T-helper 17 cell (primary cell): ENCODE measurements at places on chromosomes 12 and 14.

DNA sequence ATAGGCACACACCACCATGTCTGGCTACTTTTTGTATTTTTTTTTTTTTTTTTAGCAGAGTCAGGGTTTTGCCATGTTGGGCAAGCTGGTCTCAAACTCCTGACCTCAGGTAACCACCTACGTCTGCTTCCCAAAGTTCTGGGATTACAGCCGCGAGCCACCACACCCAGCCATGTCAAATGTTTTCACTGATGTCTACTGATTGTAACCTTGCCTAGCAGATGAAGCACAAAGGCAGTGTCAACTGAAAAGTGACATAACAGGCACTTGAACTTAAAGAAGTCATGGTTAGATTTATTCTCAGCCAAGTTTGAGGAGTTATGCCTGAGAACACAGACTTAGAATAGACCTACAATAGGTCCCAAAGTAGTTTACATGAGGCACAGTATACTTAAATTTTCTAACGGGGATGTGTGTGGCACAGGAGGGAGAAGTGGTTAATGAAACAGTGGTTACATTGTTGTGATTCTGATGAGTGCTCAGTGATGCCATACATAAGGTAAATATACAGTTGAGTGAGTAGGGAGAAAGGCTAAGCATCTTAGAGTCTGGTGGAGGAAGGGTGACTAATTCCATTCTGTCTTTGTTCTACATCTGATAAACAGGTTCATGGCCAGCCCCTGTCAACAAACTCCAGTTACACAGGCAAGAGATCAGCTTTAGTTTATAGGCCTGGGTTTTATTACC lies 12.6 kb upstream of the RNASE4 start:
- DNase-seq: no peak

GRCh38 chr14:53955671-53956426 lies 776 bp downstream of the BMP4 start:
- no peak for DNase-seq

DNA sequence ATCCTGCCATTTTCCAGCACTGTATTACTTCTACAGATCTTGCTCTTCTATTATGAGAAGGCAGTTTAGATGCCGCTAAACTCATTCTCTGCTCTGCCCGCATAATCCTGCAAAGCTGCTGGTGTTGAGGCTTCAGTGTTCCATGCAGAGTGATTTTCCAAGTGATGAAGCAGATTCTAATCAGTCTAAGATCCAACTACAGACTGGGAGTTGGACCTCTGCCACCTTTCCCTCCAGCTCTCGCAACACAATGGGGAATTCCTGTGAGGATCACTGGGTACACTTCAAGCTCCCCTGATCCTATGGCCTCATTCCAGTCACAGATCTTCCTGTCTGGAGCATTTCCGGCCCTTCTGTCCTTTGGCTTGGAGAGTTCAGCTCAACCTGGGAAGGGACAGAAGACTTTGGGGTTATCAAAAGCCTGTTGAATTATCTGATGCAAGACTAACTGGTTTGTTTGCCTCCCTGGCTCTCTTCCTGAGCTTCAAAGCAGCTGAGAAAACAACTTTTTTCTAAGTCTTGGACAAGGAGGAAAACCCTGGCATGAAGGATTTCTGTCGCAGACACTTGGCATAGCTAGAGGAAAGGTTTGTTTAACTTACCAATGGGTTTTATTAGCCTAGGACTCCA lies 333.9 kb downstream of the ZFP36L1 start:
- no peak for DNase-seq

DNA sequence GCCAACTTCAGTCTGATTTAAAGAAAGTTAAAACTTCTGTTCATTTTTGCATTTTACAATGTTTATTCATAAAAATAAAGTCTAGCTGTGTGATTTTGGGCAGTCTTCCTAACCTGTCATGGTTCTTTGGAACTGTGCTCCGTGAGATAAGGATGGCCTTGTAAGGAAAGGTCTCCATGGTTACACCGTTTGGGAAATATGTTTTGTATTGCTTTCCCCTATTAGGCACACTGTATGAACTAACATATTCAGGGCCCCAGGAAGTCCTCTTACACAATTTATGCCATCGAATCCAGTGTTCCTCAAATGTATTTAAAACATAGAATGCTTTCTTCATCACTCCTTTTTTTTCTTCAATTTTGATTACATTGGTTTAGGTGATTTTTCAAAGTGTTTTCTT lies 54.5 kb downstream of the APAF1 start:
- no peak for DNase-seq

- DNase-seq: no peak
These were observed 34.6 kb downstream of the SLC6A12 start for GRCh38 chr12:179131-179884.

DNA sequence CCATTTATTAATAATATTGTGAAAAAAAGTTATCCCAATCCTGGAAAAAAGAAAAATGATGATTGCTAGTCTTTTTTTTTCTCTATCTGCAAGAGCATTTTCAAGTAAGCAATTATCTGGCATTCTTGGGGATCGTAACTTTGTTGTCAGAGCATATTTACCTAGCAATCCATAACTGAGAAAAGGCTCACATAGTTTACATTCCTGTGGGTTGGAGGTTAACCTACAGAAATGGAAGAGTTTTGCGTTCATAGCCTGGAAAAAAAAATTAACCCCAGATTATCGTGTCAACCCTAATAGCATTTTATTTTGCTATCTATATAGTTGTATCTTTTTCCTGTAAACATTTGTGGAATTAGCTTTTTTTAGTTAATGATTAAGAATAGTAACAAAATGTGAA lies 292.3 kb downstream of the DAD1 start:
- DNase-seq: no peak

DNA sequence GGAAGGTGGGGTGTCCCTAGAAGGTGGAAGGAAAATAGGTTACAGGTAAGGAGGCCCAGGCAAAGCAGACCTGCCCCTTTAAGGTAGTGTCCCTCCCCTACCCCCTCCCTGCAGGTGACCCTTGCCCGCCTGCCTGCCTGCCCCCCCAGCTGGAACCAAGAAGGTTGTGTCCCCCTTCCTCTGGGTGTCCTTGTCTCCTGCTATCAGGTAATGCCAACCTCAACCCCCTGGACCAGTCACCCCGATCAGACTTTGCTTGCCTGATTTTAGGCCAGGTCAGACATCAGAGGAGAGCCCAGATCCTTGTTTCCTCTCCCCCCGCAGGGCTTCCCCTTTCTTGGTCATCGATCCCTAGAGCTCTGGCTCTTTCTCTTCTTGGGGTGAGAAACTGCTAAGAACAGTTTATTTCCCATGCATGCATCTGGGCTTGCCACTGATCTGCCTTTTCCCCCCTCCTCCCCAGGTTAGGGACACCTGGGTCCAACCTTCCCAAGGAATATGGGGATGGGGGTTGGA lies at the start of gene SLC39A5:
Gene SLC39A5 (plus strand): TSS at position 136 of the 516 bp plus-strand sequence. CDS start 1,224 bp downstream, outside the sequence.
- no peak for DNase-seq

- DNase-seq: no peak
These were observed 40.4 kb downstream of the SETD3 start for GRCh38 chr14:99440278-99440677.

DNA sequence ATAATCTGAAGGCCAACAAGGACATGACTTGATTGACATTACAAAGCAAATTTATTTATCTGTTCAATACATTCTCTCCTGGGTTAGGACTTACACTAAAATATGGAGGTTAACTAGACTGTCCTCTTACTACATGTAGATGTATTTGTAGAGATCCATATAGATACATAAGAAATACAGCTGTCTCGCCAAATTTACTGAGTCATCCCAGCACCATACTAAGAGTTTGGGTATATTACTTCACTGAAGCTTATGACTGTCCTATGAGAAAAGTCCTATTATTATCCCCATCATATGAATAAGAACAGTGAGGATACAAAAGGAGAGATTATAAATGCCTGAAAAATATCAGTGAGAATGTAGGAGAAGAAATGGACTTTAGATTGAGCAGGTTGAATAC lies 44.8 kb upstream of the ACSM4 start:
- DNase-seq: no peak

GRCh38 chr12:34400986-34401658 lies 378.8 kb downstream of the ALG10 start:
- DNase-seq: no peak

- DNase-seq: no peak
These were observed 180.8 kb downstream of the EFCAB11 start for GRCh38 chr14:89773644-89774316.

GRCh38 chr12:119158402-119158801 lies 20.3 kb upstream of the HSPB8 start:
- DNase-seq: no peak

- DNase-seq: no peak
These were observed 6.5 kb downstream of the PDE3A start for GRCh38 chr12:20374795-20375194.

DNA sequence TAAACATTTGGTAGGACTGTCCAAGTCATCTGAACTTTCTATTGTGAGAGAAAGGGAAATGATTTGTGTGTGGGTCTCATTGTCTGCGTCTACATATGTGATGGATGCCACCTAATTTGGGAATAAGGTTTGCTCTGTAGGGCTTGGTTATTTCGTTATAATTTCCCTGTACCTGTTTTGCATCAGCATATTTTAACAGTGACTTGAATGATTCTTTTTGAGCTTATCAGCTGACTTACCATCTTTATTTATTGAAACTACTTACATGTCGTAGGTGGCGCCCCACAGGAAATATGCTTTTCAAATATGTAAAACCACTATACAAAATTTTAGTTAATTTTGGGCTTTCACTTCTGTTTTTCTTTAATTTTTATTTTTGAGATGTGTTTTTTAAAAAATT lies 56.5 kb upstream of the BCAT1 start:
- no peak for DNase-seq

GRCh38 chr14:56811593-56812363 lies 1.5 kb upstream of the OTX2 start:
- DNase-seq: no peak

- no peak for DNase-seq
These were observed 200.9 kb upstream of the DAAM1 start for GRCh38 chr14:58987591-58987990.

GRCh38 chr12:108879615-108880254 lies at the start of gene DAO:
DAO (plus strand) TSS chr12:108880092; CDS start chr12:108885007, 4,915 bp downstream.
- DNase-seq: no peak

- no peak for DNase-seq
These were observed 33.6 kb downstream of the OR10P1 start for GRCh38 chr12:55670276-55670675.

GRCh38 chr14:20539906-20540305 lies 20.9 kb downstream of the RNASE9 start:
- DNase-seq: no peak

DNA sequence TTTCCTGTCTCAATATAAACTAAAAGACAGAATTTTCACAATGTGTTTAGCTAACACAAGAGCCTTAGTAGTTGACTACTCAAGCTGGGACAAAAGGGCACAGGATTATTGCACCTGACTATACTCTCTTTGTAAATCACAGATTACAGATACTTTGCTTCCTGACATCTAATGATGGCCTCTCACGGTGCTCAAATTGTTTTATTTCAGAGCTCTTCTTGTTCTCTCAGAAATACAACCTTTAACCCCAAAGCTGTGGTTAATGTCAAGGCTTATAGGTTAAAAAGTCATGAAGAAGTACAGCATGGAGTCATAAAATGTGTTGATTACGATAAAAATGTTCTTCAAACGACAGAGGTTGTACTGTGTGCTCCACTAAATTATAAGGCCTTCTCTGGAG lies 89.9 kb upstream of the CPNE8 start:
- DNase-seq: no peak

- no peak for DNase-seq
These were observed 12.9 kb upstream of the EPS8 start for GRCh38 chr12:15801770-15802744.

- DNase-seq: no peak
These were observed 1.1 kb downstream of the MLXIP start for GRCh38 chr12:122079532-122080081.

GRCh38 chr12:74820324-74820723 lies 282.7 kb downstream of the ATXN7L3B start:
- no peak for DNase-seq

DNA sequence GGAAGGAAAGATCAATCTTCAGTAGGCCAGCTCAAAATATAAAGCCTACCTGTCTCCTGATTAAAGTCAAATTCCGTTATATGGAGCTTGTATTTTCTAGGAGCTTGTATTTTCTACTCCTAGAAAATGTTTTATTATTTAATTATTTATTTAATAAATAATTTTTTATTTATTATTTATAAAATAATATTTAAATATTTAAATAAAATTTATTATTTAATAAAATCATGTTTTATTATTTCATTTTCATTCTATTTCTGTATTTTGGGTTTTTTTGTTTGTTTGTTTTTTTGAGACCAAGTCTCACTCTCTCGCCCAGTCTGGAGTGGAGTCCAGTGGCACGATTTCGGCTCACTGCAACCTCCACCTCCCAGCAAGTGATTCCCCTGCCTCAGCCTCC lies 9.7 kb downstream of the OR6C75 start:
- no peak for DNase-seq

DNA sequence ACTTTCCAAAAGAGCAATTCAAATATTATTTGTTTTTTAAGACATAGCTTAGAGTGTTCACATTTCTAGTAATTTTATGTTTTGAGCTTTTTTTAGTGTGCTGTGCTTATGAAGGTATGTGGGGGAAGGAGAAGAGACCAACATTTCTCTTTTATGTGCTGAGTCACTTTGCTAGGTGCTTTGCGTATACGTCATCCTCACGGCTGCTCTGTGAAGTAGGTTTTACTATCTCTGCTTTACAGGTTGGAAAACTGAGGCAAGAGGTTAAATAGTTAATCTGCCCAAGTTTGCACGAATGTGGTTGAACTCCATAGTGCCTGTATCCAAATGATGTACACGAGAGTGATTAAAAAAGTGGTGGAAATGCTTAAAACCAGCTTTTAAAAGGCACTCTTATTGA lies 75.9 kb downstream of the AEBP2 start:
- no peak for DNase-seq

GRCh38 chr12:121238604-121239350 lies 28.8 kb downstream of the P2RX4 start:
- no peak for DNase-seq

DNA sequence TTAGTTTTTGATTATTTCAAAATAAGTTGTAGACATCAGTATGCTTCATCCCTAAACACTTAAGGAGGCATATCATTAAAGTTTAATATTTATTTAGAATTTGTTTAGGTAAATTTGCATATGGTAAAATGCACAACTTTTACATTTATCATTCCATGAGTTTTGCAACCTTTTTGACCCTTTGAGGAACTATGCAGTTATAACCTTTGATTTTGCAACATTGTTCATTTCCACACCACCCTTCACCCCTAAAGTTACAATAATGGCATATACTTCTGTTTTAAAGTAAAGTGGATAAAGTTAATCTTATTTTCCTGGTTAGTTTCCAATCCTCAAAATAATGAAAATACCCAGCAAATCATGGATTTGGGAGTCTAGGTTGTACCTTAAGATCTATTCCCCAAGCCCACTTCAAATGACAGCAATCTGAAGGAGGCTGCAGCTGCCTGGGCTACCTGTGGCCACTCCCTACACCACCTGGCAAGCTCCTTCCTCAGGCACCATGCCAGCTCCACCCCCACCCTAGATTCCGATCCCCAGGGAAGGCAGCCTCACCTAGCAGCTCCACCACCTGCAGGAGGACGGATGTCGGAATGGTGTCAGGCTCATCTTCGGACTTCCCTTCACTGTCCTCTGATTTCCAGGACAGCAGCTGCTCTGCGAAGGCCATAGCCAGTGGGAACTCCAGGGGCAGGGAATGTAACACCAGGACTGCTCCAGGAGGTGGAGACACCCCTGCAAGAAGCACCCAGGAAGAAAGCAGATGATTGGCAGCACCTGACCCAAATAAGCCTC lies 65.1 kb downstream of the TRAFD1 start:
- no peak for DNase-seq
